ENCODE measurements at places on chromosomes 2 and 18.

GRCh38 chr2:176092270-176093144, at the start of gene HOXD13:
Gene HOXD13, plus strand, starts transcription at chr2:176092721. Its CDS starts 170 bp downstream, at chr2:176092891.
- DNase-seq, result peak; percentile 62

- DNase-seq, result no peak
Measured at GRCh38 chr2:104702031-104702850, 151.7 kb upstream of the POU3F3 start.

GRCh38 chr2:11745613-11746375, 638 bp upstream of the LPIN1 start:
- no peak for DNase-seq

GRCh38 chr2:150303281-150303680, 184.2 kb downstream of the RND3 start:
- no peak for DNase-seq

GRCh38 chr2:220215785-220216184, 588.4 kb downstream of the SLC4A3 start:
- no peak for DNase-seq

DNA sequence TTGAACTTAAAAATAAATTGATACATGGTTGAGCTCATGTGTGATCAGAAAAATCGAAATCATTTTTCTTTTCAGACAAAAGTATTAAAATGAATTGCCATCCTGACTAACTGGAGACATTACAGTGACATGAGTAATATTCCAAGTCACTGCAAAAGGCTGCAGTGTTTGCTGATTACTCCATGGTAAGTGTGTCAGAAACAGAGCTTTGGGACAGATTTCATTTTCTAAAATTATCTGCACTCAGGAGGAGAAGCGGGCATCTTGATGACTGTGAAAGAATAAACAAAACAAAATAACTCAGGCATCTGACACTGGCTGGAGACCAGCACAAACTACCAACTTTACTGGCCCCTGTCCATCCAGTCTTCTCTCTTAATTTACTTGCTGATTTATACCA, 312.3 kb upstream of the PIK3C3 start:
- DNase-seq, result no peak

DNA sequence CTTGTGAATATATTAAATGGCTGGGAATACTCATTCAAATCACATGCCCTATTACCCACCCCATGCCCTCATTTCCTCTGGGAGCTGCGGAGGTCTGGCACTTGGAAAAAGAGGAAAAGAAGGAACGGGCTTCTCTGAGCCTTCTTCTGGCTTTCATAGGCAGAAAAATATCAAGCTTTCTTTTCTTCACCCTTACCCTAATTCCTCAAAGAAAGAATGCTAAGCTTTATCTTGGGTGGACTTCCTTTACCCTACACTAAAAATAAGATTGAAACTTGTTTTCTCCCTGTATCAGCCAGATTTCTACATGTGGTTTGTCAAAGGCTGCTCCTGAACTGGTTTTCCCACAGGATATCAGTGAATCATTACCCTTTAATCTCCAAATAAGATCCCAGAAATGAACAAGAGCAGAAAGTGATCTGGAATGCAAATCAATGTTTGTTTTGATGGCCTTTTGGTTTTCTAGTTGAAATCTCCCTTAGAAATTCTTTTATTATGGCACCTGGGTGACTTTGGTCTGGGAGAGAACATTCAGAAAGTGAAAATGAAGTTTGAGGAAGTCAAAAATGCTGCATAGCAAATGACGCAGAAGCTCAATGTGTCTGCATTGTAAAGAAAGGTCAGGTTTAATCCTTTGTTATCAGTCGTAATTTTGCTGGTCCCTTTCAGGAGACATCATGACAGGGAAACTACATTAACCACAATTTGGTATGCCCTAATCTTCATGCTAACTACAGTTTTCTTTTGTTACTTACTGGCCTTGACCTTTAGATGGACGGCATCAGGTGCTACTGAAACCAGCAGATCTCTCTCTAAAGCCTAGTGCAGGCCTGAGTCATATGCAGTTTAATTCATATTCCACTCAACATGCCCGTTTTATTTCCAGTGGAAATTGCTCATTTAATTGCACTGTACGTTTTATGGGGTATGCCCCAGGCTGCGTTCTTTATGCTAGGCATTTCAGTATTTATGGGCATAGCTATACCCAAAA, 46.6 kb upstream of the HNRNPA3 start:
- DNase-seq, result no peak

GRCh38 chr2:179538406-179539123, 273.9 kb upstream of the SESTD1 start:
- DNase-seq, result no peak

DNA sequence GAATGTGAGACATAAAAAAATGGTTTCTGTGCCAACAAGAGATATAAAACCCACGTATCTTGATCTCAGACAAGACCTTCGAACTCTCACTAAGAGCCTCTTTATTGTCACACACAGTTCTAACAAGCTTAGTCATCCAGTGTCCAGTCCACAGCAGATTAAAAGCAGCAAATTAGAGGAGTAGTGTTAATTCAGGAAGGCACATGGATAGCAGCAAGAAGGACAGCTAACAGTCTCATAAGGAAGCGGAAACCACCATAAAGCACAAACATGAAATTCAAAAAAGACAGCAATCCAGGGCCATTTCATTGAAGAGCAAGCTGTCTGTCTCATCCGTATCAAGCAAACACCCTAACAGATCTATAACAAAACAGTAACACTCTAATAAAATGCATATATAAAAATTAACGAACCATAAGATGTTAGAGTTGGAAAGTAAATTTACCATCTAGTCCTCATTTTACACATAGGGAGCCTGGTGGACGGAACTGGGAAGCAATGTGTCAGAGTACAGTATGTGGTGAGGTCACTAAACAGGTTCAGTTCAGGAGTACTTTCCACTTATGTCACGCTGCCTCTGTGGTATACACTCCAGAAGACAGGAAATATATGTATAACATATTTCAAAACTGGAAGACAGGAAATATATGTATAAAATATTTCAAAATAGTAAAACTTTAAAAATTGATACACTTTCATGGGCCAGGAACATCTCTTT, 18.3 kb downstream of the AAK1 start:
- DNase-seq, result no peak

DNA sequence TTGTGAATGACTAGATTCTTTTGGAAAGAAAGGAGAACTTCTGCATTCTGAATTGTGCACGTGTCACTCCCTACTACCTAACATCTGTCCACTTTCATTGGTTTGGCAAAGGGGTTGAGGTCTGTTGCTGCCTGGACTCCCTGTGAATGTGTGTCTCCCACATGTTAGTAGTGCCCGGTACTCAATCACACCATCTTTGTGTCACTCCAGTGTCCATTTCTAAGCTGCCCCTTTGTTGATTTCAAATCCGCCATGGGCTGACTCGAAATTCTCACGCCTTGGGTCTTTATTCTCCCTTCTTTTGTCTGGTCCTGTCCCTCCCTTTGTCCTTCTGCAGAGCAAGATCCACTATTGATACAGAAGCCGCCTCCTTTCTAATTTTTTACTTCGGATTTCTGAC, 7.5 kb downstream of the DPYSL5 start:
- no peak for DNase-seq

DNA sequence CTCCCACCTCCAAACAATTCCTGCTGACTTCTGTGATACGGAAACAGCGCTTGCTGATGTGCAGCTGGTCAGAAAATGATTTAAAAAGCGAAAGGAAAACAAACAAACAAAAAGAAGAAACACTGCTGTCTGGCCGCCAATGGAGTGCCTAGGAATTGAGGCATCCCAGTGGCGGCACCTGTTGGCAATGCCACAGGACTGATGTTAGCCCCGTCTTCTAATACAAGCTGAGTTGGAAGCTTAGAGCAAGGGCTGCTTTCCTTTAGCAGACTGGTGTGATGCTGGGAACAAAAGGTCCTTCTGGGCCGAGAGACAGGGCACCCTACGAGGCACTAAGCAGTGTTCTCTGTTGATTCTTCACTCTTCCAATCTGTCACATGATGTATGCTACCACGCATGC, 163.6 kb upstream of the REV1 start:
- no peak for DNase-seq

GRCh38 chr2:63741884-63742579, 99.7 kb upstream of the UGP2 start:
- no peak for DNase-seq

GRCh38 chr2:5007596-5007995, 684.6 kb upstream of the SOX11 start:
- no peak for DNase-seq

GRCh38 chr2:64317707-64318475, 136.1 kb upstream of the LGALSL start:
- DNase-seq, result no peak

DNA sequence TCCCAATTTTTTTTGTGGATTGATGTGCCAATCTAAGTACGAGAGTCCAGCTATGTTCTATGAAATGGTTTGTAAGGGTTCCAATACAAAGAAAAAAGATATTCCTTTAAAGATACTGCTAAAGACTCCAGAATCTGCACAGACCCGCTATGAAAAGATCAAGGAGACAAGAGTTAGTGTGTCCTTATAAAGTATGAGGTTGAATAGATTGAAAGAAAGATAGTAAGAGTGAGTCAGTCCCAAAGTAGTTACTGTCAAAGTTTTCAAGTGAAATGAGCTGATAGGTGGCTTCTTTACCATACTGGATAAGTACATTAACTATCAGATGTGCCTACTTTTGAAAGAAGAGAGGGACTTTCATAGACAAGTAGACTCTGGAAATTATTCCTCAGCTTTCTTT, 17.9 kb upstream of the EHBP1 start:
- no peak for DNase-seq

- DNase-seq, result no peak
Measured at GRCh38 chr2:175877845-175878544, 124.1 kb downstream of the LNPK start.

DNA sequence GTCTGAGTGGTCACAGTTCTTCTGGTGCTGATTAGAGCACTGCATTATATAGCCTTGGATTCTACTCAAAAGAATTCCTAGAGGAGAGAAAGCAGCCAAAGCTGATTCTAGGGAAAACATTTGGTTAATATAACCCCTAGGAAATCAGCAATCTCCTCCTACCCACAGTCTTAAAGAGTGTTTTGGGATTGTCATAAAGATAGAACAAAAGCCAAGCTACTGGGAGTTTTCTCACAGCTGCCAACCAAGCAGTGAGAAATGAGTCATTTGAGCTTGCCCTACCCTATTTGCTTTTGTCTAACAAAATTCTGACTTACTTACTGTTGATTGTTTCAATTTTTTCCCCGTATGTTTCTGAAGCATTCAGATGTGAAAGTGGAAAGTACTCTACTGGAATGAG, 469.3 kb downstream of the PLCL1 start:
- no peak for DNase-seq

- no peak for DNase-seq
Measured at GRCh38 chr2:220601674-220602073, 970.4 kb downstream of the EPHA4 start.

DNA sequence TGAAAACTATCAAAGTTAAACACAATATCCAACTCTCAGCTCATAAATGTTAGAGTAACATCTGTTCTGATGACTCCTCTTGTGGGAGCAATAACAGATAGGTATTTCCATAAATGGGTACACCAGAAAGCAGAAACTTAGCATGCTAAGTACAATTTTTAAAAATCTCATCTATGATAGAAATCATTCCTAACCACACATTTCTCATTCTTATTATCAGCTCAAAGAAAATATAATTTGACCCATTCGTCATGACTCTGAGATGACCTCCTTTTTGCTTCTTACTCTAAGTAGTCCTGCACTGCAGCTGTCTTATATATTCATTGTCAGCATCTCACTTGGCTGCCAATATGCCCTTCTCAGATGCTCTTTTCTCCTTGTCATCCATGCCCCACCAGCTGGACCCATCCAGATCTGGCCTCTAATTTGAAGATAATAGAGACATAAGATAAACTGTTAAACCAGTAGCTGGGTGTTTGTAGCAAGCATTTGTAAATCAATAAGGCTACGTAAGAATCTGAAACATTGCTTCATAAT, 298.3 kb downstream of the KCNS3 start:
- DNase-seq, result no peak

GRCh38 chr2:54341656-54342055, 85.6 kb upstream of the TSPYL6 start:
- DNase-seq, result no peak

- DNase-seq, result no peak
Measured at GRCh38 chr2:208077276-208077675, 47.0 kb downstream of the CRYGD start.

- DNase-seq, result no peak
Measured at GRCh38 chr2:238141541-238142318, 3.3 kb downstream of the KLHL30 start.

DNA sequence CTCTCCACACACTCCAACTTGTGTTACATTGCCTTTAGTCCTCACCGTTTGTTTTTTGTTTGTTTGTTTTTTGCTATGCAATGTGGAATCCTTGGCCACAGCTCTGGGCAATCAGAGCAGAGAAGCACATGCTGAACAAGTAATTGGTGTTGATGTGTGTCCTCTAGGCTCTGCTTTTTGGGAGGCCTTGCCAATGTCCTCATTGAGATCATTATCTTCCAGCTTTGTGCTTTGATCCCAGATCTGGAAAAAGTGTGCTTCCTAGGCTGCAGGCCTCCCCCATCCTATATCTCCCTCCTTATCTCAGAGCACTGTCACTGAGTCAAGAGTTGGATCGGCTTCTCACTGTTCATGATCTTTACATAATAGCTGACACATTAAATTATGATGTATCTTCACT, 25.9 kb downstream of the OSR1 start:
- no peak for DNase-seq

DNA sequence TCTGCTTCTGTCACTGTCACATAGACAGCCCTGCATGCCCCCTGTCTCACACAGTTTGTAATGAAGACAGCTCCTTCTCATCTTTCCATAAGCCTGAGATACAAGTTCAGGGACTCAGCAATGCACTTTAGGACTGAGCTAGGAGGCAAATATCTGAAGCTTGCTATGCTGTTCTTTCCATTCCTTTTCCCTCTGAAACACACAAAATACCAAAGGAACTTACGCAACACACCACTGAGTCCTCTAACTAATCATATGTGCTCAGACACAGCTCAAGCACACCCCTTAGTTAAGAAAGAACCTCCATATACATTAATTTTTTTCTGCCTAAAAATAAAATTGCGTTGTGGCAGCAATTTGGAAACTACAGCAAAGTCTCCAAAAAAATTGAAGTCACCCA, 17.9 kb downstream of the SERPINB8 start:
- no peak for DNase-seq

GRCh38 chr18:9916077-9916639, 2.3 kb downstream of the VAPA start:
- no peak for DNase-seq

DNA sequence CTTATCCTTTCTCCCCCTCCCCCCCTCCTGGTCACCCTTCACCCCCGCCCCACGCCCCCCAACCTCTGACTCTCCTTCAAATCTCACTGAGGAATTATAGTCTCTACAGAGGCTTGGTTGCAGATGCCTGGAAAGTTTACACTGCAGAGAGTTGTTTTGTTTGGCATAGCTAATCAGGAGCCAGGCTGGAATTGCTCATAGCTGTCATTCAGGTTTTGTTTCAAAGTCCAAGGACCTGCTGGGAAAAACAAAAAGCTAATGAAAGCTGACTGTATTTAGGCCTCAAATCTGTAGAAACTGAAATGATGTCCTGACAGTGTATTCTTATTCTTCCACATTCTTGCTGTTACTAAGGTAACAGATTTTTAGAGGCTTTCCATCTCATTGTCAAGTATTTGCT, 22.6 kb downstream of the GREB1L start:
- no peak for DNase-seq

Data from left hindlimb (tissue), 1 donor.